ENCODE measurements at places on chromosomes 3 and 15. TPM values are rescaled to one million over a fixed set of nuclear protein-coding genes. Genes with fewer than 3 reads are reported as not detected.

DNA sequence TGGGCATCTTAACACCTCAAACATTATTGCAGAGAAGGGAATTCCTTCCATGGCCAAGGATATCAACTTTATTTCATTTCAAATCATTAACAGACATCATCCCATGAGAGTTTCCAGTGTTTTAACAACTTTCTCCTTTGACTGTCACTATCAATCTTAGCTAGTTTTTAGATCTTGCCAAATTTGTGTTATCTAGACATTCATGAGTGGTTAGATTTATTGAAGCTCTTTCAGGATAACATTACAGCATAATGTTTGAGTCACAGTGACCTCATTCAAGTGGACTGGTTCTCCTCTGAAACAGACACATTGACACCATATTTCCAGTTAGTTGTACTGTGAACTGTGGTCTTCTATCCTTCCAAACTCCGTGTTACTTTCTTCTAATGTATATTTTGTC, 8.6 kb upstream of the TNFAIP8L3 start:
- DNase-seq: no peak
- no peak overlapping the region for H3K27ac ChIP-seq
- H3K4me1 ChIP-seq: peaks cover 10% of the 10 kb centered on the region

- no peak overlapping the region for H3K4me3 ChIP-seq
- H3K27me3 ChIP-seq: peaks cover 4% of the 10 kb centered on the region
- no peak overlapping the region for H3K27ac ChIP-seq
- H3K4me1 ChIP-seq: no peaks in the 10 kb centered on the region
Measured at GRCh38 chr3:28050885-28051284, 190.5 kb upstream of the CMC1 start.

- peaks cover 11% of the 10 kb centered on the region for H3K27me3 ChIP-seq
- no peaks in the 10 kb centered on the region for H3K4me1 ChIP-seq
- DNase-seq: no peak
Measured at GRCh38 chr3:186722457-186722856, 5.3 kb downstream of the KNG1 start.

- H3K36me3 ChIP-seq: no peaks in the 10 kb centered on the region
- H3K4me3 ChIP-seq: no peak overlapping the region
- peaks cover 36% of the 10 kb centered on the region for H3K4me1 ChIP-seq
- peak overlapping the region; percentile 70 for H3K27ac ChIP-seq
- H3K27me3 ChIP-seq: no peaks in the 10 kb centered on the region
Measured at GRCh38 chr3:30354972-30355371, 251.4 kb upstream of the TGFBR2 start.

GRCh38 chr3:147615035-147615434, 205.9 kb downstream of the ZIC1 start:
- H3K4me1 ChIP-seq: peaks cover 7% of the 10 kb centered on the region
- H3K27me3 ChIP-seq: no peaks in the 10 kb centered on the region
- no peak overlapping the region for H3K27ac ChIP-seq
- no peak overlapping the region for H3K4me3 ChIP-seq
- no peaks in the 10 kb centered on the region for H3K36me3 ChIP-seq

CHL1 gene
- not detected for total RNA-seq
